ENCODE measurements at places on chromosomes 3 and 15.

DNA sequence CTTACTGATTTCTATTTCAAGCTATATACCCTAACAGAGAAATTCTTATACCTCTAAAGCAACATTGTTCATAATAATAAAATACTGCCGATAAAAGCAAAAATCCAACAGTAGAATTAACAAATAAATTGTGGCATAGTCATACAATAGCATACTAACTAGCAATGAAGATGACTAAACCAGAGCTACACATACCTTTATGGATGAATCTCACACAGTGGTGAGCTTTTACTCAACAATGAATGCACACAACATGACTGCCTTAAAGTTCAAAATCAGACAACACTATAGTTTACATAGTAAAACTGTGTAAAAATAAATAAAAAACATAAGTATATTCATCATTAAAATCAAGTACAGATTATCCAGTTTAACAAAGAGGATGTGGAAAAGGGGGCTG is 99.1 kb downstream of the NR1I2 start:
- no peak for DNase-seq

DNA sequence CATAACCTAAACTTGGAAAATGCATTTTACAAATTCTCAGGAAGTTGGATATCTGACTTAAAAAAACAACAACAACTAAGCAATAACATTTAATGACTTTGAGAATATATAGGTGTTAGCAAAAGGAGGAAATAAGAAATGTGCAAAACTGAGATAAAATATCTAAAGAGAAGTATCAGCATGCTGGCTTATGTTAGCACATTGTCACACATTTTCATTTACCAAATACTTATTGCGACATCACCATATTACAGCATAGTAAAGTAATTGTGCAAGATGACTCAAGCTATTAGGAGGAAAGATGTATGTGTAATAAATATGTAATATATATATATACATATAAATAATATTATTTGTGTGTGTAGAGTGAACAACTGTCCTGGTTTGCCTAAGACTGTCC is 9.2 kb downstream of the PTX3 start:
- no peak for DNase-seq

DNA sequence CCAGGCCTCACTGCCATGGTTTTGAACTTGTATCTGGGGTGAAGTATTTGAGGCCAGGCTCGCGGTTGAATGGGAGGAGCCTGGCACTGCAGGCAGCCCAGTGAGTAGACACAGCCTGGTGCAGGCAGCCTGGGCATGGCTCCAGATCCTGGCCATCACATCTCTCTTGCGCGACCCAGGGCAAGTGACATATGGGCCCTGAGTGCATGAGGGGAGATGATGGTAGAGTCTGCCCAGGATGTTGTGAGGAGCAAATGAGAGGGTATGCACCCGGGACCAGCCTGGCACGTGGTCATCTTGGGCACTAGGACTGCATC is 103.5 kb downstream of the TBC1D2B start:
- DNase-seq = no peak

DNA sequence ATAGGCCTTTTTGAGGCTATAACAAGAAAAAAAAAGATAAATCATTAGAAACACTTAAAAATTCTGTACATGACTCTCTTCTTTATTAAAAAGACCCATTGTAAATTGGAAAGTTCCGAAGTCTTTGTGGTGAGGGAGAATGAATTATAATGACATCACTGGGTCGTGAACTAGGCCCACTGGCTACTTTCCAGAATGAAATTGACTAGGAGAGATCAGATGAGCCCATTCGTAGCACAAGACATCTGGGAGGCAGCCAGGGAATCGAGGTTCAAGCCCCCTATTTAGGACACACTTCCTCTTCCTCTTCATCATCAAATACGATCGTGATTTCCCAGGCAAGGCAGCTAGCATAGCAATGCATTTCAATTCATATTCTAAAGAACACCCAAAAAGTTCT is 889.8 kb upstream of the NR2F2 start:
- DNase-seq = no peak

GRCh38 chr3:141323936-141324704 is 44.2 kb upstream of the ZBTB38 start:
- no peak for DNase-seq

- no peak for DNase-seq
Observed at GRCh38 chr3:9781551-9781950, 10.7 kb downstream of the TADA3 start.

- DNase-seq = no peak
Observed at GRCh38 chr3:96705895-96706294, 108.5 kb upstream of the EPHA6 start.

- no peak for DNase-seq
Observed at GRCh38 chr15:33074212-33074611, 120.3 kb downstream of the FMN1 start.

- no peak for DNase-seq
Observed at GRCh38 chr15:65553691-65554090, 23.4 kb downstream of the HACD3 start.

- DNase-seq = no peak
Observed at GRCh38 chr3:65873028-65873427, 165.7 kb downstream of the MAGI1 start.

GRCh38 chr3:134126153-134126552 is 96.4 kb upstream of the SLCO2A1 start:
- DNase-seq = no peak

GRCh38 chr15:98907927-98908471 is 99.6 kb downstream of the PGPEP1L start:
- no peak for DNase-seq

- DNase-seq = peak; percentile 20
Observed at GRCh38 chr15:78174401-78174800, 25.2 kb downstream of the IDH3A start.

- DNase-seq = no peak
Observed at GRCh38 chr15:42215913-42216829, 8.1 kb upstream of the VPS39 start.

DNA sequence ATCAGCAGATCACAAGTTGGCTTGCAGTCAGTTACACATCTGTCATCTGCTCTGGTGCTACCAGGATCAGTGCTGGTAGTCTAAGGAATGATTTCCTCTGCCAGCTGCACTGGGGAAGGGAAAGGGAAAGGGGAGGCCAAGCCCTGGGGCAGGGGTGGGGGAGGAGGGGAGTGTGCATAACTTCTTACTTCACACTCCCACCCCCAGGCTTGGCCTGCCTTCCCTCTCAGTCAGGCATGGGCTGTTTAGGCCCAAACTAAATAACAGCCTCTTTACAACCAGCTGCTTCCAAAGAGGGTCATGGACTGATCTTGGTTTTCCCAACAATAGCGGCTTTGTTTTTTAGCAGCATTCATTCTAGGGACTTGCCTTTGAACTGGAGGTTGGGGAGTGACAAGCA is 86.1 kb upstream of the PSMD6 start:
- no peak for DNase-seq

- no peak for DNase-seq
Observed at GRCh38 chr15:48682942-48683651, 37.6 kb upstream of the FBN1 start.

DNA sequence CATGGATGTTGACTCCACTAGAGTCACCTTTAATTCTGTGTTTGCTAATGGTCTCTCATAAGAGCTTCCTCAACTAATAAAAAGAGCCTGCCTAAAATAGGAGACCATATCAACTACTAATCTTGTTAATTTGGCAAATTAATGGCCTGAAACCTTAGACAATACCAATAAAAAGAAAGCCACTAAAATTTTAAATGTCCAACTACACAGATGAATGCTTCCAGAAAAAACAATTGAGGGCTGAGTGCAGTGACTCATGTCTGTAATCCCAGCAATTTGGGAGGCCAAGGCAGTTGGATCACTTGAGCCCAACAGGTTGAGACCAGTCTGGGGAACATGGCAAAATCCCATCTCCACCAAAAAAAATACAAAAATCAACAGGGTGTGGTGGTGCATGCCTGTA is 230.9 kb downstream of the NSUN3 start:
- no peak for DNase-seq

GRCh38 chr3:63981980-63982379 is 41.3 kb downstream of the PSMD6 start:
- DNase-seq = no peak

- peak; percentile 8 for DNase-seq
Observed at GRCh38 chr3:41751597-41751996, 210.3 kb downstream of the ULK4 start.

DNA sequence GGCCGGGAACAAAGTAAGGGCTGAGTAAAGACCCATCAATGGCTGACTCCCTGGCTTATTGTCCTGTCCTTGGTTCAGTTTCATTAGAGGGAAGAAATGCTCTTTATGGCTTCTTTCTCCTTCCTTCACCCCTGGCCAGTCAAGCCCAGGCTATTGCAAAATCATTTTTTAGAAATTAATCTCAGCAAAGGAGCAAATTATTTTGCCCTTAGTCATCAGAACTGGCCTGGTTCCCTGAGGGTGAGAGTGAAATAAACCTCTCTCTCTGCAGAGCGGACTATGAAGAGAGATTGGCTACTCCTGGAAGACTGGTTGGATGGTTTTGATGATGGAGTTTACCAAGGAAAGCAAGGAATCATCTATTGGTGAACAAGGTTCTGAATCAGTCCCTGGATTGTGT is 52.7 kb upstream of the OXTR start:
- DNase-seq = no peak

DNA sequence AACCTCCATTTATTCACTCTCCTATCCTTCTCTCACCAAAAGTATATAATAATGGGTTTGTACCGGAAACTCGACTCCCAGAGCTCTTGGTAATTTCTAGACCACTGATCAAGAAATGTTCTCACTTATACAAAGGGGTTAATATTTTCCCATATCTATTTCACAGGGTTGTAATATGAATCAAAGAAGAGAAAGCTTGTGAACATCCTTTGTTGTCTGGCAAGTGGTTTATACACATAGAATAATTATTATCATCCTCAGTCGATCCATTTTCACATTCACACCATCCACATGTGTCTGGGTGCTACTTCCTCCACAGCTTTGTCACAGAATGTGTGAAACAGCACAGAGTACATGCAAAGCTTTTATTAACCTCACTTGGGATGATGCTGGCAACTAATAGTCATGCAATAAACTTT is 29.9 kb upstream of the STT3B start:
- DNase-seq = no peak

DNA sequence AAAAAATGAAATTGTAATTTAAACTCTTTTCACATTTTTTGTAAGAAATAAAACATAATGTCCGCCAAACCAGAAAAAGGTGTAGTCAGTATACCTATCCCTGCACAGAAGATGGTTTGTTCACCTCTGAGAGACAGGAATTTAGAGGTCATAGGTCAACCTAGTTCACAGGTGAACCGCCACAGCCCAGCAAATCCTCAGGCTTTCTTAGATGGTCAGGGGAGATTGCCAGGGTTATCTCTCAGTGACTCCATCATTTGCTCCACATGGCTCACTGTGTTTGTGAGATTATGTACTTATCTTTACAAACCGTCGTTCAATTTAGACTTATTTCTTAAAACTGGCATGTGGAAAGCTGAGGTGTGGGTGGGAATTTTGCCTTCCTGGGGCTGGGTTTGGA is 264.2 kb downstream of the GABRG3 start:
- DNase-seq = no peak

DNA sequence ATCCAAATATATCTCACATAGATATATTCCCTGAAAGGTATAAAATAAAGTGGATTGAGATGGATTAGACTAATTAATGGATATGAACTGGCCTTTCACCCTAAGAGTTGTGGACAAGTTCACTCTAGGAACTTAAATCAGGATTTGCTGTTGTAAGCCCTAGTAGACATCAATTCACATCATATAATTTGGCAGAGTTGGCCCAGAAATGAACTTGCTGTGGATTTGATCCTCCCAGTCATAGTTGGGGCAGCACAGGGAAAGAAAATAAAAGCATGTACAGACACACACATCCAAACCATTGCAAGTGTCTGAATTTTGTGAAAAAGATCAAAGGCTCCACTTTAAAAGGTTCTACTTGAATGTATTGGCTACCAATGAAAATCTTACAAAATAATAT is 734.7 kb upstream of the NR2F2 start:
- no peak for DNase-seq

- DNase-seq = no peak
Observed at GRCh38 chr3:62659660-62660059, 215.6 kb downstream of the CADPS start.

GRCh38 chr15:80749589-80749988 is 29.6 kb upstream of the CEMIP start:
- DNase-seq = no peak

DNA sequence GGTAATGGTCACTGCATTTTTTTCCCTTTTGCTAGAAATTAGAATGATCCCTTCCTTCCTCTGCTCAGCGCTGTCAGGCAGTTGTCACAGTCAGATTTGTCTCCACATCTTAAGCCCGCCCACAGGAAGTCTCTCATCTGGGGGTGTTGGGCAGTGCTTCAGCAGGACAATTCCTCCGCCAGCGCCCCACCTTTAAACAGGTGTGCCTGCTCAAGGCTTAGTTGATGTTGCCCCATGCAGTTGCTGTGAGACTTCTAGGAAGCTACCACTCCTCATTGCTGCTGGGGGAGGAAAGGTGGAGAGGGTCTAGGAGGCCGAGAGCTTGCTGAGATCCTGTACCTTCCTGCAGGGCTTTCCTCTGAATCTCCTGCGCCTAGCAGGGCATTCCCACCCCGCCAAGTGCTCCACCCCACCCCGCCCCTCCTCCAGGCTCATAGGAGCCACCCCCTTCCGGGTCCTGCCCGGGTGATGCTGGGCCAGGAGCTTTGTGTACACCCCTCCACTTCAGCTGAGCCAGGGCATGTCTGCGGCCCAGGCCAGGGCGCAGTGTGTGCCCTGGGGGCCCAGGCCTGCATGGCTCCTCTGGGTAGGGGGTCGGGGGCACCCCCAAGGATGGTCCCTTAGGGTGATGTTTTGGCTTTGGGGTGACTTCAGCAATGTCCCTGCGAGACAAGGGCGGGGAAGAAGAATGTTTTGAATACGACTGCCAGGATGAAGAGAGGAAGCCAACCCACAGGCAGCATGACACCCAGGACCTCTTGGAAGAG is 68.7 kb downstream of the TRAK1 start:
- DNase-seq = peak; percentile 63

GRCh38 chr3:58556001-58556400 is 19.0 kb upstream of the ACOX2 start:
- DNase-seq = no peak

- DNase-seq = no peak
Observed at GRCh38 chr15:34610354-34610753, 26.9 kb upstream of the GOLGA8B start.

GRCh38 chr3:109899925-109900324 is 562.6 kb upstream of the DPPA4 start:
- no peak for DNase-seq

DNA sequence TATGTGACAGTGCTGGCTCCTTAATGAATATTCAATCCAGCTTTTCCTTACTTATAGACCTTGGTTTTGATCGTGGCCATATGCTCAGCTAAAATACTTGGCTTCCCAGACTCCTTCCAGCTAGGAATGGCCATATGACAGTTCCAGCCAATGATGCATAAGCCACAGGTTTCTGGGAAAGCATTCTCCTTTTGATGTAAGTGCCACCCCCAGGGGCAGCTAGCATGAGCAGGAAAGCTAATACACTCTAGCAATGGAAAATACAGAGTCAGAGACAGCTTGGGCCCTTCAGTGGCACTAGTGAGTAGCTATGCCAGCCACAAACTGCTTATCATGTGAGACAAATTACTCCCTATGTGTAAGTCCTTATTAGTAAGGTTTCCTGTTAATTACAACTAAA is 26.7 kb downstream of the TBC1D2B start:
- peak; percentile 51 for DNase-seq

GRCh38 chr3:87856126-87856525 is 202.7 kb downstream of the CGGBP1 start:
- no peak for DNase-seq
